ENCODE measurements at places on chromosomes 1 and 21.
A peak's percentile ranks its signal among the peaks of the same experiment; 100 is the strongest.

- no peak for DNase-seq
Observed at GRCh38 chr1:1315435-1315954, 7.1 kb downstream of the PUSL1 start.

GRCh38 chr1:222384531-222384930 is 163.4 kb downstream of the HHIPL2 start:
- DNase-seq = no peak

DNA sequence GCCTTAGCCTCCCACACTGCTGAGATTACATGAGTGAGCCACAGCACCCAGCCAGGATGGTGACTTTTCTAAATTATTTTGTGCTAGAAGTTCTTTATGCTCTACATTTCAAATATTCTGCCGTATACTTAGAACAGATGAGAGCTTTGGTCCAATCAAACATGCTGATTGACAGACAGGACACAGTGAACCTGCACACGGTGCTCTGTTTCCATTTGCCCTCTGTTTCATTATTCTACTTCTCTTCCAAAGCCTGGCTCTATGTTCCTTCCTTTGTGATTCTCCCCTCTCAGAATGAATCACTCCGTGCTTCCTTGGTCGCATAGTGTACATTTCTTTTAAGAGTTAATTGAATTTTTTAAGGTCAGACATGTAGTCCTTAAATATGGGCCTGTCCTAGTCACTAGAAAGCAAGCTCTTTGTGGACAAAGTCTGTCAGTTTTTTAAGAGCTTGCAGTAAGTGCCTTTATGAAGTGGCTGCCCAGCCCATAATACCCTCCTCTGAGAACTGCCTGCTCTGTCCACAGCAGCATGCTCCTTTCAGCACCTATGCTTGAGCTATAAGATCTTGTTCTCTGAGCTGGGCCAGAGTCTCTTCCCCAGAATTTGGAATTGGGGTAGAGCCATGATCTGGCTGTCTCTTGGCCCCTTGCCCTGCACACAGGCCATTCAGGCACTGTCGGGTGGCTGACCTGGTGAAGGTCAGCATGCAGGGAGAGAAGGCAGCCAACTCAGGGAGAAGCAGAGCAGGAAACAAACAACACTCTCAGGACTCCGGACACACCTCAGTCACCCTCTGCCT is 66.8 kb upstream of the SLC44A3 start:
- DNase-seq = no peak

GRCh38 chr1:183417772-183418491 is at the start of gene NMNAT2:
NMNAT2 (minus strand) TSS chr1:183418380; CDS start chr1:183418267, 113 bp downstream.
- peak; percentile 37 for DNase-seq

DNA sequence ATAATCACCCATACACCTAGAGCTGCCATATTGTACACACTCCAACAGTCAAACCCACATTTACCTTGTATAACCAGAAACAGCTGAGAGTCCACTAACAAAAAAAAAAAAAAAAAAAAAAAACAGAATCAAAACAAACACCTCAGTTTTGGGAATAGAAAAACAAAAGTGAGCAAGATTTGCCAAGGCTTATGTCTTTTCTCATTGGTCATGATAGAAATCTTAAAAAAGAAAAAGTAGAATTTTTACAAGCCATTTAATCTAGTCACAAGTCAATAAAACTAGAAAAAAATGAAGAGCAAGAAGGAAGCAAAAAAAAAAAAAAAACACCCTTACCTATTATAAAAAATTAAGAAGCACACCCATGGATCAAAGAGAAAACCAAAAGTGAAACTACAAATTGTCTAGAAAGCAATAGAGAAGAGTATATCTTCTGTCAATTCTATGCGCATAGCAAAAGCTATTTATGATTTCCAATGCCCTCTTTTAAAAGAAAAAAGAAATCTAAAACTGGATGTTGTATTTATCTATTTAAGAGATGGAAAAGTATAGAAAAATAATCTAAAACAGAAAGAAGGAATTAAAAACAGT is 113.2 kb upstream of the GALNT2 start:
- no peak for DNase-seq

DNA sequence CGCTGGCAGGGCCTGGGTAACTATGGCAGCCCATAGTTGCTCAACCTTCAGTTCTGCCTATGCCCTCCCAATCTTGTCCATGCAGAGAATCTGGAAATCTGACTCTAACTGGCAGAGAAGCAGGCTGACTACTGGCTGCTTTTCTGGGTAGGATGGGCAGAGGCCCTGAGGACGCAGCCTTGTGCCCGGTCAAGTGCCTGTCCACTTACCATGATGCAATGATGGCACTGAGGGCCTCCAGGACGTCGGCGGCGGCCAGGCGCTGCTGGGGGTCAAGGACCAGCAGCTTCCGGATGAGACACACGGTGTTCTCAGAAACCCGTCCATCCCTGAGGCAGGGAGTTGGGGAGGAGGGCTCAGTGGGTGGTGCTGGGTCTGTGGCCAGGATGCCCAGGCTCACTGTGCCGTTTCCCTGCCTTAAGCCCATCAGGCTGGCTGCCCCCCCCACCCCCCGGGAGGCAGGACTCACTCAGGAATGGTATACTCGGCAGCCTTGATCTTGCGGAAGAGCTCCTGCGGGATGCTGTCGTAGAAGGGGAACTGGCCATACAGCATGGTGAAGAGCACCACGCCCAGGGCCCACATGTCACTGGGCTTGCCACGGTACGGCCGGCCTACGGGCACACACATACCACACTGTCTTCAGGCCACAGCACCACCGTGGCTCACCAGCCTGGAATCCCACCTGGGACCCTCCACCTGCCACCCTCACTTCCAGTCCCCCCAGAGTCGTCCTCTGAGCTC is 20.4 kb upstream of the EVA1B start:
- DNase-seq = no peak
